ENCODE measurements at places on chromosomes 13 and 19.

GRCh38 chr19:17806945-17807344, 12.0 kb downstream of the B3GNT3 start:
- DNase-seq, result no peak

- no peak for DNase-seq
These were observed 426 bp downstream of the MYO9B start for GRCh38 chr19:17075864-17076542.

DNA sequence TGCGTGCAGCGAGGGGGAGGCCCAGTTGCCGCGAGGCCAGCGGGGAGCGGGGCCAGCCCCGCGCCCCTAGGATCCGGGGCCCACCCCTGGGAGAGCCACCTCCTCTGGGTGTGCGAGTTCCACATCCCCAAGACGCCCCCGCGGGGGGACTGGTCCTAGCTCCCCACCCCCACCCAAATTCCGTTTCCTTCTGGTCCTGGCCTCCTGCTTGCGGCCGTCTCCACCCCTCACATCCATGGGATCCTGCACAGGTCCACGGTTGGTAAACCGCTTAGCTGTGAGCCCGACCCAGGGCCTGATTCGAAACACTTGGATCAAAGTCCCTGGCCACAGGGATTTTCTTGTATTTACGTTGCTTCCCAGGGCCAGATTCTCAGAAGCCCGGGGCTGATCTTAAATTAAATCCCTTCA, 324 bp upstream of the FBXO17 start:
- DNase-seq, result no peak

DNA sequence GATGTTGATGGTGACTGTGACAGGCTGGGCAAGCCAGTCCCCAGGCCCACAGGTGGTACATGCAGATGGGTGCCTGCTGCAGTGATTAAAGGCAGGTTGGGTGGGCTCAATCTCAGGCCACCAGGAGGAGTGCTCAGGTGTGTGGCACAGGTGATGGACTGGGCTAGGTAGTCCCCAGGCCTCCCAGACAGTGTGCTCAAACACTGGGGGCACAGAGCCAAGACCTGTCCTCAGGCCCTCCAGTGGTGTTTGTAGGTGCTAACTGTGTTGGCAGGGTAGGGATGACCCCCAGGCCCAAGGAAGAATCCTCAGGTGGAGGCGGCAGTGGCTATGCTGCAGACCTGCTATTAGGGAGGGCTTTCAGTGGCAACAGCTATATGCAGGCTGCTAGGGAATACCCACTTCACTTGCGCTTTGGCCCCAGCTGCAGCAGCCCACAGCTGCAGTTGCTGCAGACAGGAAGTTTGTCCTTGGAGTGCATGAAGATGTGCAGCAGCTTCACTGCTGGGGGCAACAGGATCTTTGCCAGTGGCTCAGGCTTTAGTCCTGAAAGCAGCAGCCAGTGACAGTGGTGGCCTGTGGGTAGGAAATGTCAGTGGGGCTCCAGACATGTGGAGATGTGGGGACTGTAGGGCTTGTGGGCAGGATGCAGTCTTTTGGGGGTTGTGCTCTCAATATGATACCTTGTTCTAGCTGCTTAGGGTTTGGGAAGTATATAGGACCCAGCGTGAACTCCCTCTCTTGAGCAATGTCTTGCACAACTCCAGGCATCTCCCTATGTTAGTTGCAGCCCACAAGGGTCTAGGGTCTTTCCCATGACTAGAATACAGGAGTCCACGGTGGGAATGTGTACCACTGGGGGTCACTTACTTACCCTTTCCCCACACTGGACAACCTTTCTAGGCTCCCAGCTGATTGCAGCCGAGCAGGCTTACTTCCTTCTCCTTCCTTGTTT, 54.1 kb upstream of the MLNR start:
- DNase-seq, result no peak

DNA sequence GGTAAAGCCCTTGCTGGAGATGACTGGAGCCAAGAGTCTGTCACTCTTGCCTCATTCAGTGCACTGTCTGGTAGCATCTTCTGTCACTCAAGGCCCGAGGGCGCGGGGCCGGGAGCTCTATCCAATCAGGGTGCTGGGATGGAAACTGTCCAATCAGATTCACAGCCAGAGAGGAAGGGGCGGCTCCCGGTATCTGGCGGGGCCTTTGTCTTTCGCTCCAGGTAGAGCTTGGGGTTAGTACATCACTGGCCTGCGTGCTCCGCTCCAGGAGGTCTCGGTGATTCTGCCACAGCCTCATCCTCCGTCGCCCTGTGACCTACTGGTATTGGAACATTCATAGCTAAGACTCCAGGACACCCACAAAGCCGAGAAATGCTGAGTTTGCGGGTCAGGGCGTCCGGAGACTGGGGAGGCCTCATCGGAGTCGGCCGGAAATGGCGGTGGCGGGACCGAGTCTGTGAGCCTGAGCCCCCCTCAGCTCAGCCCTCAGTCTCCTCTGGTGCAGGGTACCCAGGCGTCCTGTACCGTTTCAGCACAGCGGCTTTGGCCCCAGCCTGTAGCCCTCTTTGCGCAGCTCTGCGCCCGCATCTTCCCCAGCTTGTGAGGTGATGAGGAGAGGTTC, 20.6 kb upstream of the ZNF430 start:
- DNase-seq, result no peak

DNA sequence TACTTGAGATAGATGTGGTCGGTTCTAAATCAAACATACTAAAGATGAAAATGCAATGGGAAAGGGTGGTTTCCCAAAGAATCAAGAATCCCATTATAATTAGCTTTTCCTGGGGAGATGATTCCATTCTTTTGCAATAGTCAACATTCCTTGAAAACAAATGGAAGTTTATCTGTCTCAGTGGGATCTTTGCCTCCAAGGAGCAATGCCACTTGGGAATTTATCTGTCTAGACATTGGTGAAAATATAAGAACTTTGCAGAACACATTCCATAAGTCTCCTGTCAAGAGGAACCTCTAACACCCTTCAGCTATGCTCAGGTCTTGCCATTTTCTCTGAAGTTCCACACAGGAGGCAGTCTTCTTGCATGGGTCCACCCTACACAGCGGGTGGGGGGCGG, 152.5 kb downstream of the KCTD12 start:
- no peak for DNase-seq

DNA sequence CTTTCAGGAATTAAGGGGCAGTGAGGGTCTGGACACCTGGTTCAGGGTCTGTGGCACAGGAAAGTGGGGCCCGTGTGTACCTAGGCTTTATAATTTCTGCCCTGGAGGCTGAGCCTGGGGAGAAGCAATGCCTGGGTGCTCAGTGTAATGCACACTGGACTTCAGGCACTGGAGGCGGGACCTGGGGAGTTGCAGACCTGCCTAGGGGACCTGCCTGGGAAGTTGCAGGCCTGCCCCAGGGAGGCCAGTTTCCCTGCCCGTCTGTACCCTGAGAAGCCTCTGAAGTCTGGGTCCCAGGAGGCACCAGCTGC, 2.5 kb upstream of the TMEM59L start:
- DNase-seq, result no peak

GRCh38 chr19:38046254-38047048, 139.4 kb downstream of the SIPA1L3 start:
- DNase-seq, result no peak

DNA sequence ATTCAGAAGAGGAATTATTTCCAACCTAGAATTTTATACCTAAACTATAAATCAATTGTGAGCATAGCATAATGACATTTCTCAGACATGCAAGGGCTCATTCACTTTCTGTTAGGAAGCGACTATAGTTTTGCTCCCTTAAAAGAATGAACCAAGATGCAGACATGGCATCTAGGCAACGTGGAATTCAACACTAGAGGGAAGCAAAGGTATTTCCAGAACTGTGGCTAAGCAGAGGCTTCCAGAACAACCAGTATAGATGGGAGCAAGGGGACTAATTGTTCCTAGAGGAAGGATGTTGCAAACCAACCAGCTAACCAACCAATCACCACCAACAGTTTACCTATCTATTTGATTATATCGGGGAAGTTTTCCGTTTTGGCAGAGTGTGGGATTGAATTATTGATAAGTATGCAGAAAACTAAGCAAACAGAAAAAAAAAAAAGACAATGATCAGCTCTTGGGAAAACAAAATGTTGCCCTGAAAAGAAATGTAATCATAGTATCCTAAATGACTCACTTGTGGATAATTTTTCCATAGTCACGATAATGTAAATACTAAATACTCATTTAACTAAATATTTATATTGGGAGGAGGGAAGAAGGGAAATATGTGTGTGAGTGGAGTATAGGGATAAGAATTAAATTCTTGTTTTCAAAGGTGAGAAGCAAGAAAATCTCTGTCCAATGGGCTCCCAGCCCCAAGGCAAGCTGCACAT, 21.1 kb downstream of the ARL11 start:
- no peak for DNase-seq
